ENCODE measurements at places on chromosomes 2 and 18.

GRCh38 chr2:239882331-239882732 is 142.8 kb downstream of the NDUFA10 start:
- no peak for DNase-seq

DNA sequence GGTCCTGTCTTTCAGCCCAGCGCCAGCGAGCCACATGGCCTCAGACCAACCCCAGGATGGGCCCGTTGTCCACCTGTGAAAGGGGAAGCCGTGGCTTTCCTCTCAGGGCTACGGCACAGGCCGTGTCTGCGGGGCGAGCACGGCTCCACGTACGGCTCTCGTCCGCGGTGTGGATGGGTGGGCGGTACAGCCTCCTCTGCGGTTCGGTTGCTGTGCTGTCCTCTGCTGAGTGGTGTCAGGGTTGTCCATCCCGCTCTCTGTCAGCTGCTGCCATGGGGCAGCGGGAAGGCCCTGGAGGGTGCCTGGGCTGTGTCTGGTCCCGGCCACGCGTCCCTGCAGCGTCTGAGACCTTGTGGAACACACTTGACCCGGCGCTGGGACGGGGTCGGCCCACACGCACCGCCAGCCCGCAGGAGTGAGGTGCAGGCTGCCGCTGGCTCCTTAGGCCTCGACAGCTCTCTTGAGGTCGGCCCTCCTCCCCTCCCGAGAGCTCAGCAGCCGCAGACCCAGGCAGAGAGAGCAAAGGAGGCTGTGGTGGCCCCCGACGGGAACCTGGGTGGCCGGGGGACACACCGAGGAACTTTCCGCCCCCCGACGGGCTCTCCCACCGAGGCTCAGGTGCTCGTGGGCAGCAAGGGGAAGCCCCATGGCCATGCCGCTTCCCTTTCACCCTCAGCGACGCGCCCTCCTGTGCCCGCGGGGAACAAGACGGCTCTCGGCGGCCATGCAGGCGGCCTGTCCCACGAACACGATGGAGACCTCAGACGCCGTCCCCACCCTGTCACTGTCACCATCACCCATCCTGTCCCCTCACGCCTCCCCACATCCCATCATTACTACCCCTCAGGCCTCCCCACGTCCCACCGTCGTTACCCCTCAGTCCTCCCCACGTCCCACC is 128.7 kb downstream of the NFATC1 start:
- peak; percentile 45 for DNase-seq

- peak; percentile 32 for DNase-seq
Measured at GRCh38 chr2:110674620-110675555, 3.0 kb downstream of the BUB1 start.

DNA sequence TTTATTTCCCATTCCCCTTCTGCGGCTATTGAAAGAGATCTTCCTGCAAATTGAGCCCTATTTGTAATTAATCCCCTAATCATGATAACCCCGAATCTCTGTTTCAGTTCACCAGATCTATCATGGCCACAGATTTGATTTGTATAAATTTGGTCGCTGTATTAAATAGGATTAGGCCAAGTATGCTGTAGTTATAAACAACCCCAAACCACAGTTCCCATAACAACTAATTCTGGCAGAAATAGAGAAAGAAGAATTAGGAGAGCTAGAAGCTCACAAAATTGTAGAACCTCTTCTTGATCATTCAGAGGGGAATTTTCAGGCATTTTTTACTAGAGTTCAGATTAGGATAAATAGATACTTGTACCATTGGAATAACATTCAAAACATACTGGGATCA is 433.7 kb upstream of the TNP1 start:
- no peak for DNase-seq

DNA sequence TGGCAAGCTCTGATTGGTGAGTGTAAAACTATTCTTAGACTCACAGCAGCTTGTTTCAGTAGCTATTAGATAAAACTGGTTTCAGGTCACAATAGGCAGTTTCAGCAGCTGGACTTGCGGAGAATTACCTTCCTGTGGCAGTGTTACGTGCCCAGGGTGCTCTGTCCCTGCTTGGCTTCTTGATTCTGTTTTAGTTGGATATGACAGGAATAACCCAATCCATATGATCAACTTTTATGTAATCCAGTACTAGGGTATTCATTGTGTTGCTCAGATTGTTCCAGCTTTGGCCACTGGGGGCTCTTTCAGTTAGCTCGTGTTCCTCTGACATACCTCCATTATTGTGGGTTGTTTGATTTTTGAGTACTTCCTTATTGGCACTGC is 43.1 kb downstream of the INPP4A start:
- no peak for DNase-seq

GRCh38 chr2:61439241-61440002 is 31.5 kb downstream of the USP34 start:
- no peak for DNase-seq

DNA sequence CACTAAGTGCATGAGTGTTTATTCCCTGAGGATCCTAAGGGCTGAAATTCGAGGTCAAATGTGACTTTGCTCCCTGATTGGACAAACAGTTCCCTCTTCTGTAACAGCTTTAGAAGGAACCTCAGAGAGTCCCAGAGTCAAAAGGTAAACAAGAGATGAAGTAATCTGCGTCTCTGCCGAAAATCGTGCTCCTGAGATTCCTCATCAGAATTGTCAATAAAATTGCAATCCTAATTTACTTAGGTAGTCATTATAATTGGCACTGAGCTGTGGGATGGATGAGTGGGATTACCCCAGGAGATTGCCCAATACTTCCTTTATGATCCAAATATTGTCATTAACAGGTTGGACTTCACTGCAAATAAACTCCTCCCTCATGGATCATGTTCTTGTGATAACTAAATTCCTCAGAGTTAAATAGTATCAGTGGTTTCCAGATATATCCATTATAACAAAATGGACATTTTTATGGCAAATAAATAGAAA is 907 bp upstream of the SUCLG1 start:
- DNase-seq = no peak

DNA sequence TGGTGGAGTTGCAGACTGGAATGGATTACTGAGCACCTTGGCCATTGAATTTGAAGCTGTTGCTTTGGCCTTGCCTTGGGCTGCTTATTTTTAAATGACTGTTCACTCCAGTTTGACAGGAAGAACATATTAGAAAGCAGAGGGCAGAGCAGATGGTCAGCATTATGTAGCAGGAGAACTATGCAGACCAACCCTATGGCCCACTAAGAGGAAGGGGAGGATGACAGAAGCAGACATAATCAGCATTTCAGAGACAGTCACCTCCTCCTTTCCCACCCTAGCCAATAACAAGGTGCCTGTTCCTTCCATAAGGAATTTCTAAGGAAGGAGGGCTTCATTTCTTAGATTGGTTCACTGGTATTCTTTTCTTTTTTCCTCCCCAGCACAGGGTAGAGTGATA is 2.4 kb downstream of the CHRNA1 start:
- no peak for DNase-seq

All from stimulated activated CD8-positive, alpha-beta memory T cell treated with anti-CD3 and anti-CD28 coated beads, Interleukin-12 subunit alpha, Interleukin-12 subunit beta, amount 100 ng/mL, for 4 hours (primary cell).